ENCODE measurements at places on chromosomes 6 and 20.

- no peak for DNase-seq
Measured at GRCh38 chr6:159373670-159374069, 204.5 kb downstream of the FNDC1 start.

DNA sequence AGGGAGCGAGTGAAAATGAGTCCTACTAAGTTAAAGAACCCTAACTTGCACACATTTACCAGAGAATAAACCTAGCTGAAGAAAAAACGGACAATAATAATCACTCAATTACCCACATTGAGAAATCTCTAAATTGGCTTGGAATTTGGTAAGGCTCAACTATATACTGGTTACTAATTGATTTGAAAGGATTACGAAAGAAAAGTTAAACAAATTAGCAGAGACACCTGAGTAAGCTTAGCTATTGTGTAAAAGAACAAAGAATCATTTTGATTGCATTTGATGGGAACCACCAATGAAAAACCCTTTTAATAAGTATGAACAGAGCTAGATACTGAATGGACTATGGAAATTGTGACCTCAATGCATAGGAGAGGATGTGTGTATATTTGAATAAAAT, 118.6 kb upstream of the ADGRF1 start:
- DNase-seq = no peak

DNA sequence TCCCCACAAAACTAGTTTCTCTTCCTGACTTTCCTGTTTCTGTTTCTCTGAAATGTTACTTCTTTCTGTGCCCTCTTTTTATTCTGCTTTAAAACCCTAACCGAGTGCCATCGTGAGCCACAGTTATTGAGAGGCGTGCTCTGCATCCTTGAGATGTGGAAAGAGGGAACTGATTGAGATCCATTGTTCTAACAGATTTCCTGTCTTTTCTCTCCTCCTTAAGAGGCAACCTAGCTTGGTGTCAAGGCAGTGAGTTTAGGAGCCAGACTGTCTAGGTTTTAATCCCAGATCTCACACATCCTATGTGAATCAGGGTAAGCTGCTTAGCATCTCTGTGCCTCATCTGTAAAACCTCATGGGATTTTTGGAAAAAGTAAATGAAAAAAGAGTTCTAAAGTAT, 57.5 kb downstream of the SNX9 start:
- DNase-seq = no peak

DNA sequence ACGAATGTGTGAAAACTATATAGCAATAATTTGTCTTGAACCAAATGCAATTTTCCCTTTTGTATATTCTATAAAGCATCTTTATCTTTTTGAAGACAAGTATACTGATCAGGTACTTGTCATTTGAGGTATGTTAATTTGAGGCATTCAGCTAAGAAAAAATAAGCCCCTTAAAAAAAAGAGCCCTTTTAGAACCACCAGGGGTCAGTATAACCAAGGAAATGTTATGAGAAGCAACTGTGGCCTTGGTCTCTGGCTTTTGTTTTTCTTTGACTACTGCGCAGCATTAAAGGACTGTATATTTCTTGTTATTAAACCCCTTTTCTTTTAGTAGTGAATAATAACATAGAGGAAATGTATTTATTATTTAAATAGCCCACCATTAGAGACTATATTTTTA, 43.1 kb downstream of the CD109 start:
- peak; percentile 62 for DNase-seq

- DNase-seq = no peak
Measured at GRCh38 chr20:10639737-10640556, 33.9 kb downstream of the JAG1 start.

- DNase-seq = no peak
Measured at GRCh38 chr20:43812216-43812615, 85.4 kb upstream of the GTSF1L start.

- no peak for DNase-seq
Measured at GRCh38 chr6:29567991-29568390, 8.5 kb upstream of the UBD start.

- DNase-seq = no peak
Measured at GRCh38 chr6:84860509-84860908, 96.1 kb upstream of the TBX18 start.

DNA sequence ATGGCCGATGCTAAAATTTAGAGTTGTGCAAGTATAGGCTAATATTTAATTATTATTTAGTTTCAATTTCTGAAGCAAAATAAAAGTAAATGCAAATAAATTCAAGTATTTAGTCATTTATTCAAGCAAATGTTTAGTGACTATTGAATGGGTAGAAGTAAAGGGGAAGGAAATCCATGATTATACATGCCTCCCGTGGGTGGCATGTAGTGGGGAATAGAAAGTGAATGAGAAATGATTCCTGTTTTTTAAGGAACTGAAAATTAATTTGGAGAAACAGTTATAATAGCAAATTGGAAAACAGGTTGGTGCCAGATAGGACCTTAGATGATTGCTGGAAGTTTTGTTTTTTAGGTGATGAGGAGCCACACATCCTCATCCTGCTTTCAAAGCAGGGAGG, 35.4 kb downstream of the FAM229B start:
- DNase-seq = no peak

DNA sequence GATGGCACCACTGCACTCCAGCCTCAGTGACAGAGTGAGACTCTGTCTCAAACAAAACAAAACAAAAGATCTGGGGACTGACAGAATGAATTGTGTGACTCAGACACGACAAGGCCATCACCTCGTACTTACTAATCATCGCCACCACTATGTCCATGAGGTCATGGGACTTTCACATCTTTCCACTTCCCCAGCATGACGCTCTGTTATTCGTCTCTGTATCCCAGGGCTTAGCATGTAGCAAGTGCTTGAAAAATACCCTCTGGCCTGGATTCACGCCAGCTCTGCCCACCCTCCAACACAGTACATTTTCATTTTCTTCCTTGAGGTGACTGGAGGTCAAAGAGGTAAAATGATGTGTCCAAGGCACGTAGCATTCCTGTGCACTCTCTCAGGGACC, 27.8 kb downstream of the FGD2 start:
- peak; percentile 60 for DNase-seq

DNA sequence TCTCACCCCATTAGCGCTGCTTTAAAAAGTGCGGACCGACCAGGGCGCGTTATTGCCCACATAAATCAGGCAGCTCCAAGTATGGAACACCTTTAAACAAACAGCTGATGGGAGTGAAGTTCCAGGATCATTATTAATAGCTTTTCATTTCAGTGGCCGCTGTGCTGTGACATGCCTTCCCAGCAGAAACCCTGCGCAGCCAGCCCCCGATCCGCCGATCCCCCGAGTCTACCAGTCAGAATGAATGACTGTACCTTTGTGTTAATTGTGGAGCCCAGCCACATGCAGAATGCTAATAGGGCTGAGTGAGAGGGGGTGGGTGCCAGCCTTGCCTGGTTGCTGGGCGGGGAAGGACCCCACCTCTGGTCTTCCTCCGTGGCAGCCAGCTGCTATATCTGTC, 21.9 kb downstream of the CDH22 start:
- no peak for DNase-seq

GRCh38 chr6:33840048-33840926, 36.5 kb upstream of the MLN start:
- peak; percentile 93 for DNase-seq

GRCh38 chr6:151388997-151389617, 2.3 kb downstream of the ZBTB2 start:
- DNase-seq = no peak

DNA sequence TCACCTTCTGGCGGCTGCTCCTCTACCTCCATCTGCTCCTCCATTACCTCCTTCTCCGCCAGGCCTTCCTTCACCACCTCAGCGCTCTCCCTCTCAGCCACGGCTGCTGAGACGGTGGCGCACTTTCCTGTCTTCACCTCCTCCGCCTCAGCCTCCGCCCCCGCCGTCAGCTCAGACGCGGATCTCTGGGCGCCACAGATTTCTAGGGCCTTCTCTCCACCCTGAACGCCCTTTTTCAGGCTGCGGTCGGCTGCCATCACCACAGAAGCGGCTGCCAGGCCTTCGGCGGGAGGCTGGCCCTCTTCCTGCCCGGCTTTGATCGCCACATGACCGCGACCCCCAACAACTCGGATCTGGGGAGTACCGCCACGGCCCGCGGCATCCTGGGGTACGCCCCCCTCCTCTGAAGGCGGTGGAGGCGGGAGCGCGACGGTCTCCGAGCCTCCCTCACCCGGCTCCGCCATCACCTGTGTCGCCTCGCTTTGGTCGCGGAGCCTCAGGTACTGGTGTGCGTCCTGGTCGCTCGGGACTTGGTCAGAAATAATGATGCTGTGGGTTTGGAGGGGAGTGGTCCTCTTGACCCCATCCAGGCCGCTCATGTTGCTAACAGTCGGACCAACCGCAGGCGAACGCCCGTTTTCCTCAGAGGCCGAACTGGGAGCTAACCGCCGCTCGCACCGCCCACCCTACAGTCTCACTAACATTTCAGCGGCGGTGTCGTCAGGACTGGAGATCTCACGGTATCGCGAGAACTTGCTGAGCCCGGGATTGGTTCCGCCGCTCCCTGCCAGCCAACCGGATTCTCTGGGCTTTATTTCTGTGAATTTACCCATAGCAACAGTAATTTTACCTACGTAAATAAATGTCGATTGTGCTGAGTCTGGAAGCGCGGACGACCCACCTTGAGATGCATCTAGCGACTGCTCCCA, at the start of gene TSPYL1:
Gene TSPYL1, minus strand, starts transcription at position 699 of the 929 bp plus-strand sequence. Its CDS starts 100 bp downstream, at position 599.
- DNase-seq = peak; percentile 96

GRCh38 chr6:26028746-26029569, 58.3 kb upstream of the HFE start:
- no peak for DNase-seq

- no peak for DNase-seq
Measured at GRCh38 chr6:51339108-51339507, 520.4 kb downstream of the TFAP2B start.

GRCh38 chr6:94184666-94185464, 765.5 kb upstream of the EPHA7 start:
- no peak for DNase-seq

- DNase-seq = no peak
Measured at GRCh38 chr6:40315060-40315459, 272.1 kb downstream of the LRFN2 start.

GRCh38 chr20:38900606-38901005, 25.6 kb upstream of the FAM83D start:
- no peak for DNase-seq

GRCh38 chr6:35312076-35312800, 14.6 kb downstream of the DEF6 start:
- DNase-seq = no peak

GRCh38 chr6:28082939-28083338, 2.6 kb downstream of the ZNF165 start:
- DNase-seq = no peak

DNA sequence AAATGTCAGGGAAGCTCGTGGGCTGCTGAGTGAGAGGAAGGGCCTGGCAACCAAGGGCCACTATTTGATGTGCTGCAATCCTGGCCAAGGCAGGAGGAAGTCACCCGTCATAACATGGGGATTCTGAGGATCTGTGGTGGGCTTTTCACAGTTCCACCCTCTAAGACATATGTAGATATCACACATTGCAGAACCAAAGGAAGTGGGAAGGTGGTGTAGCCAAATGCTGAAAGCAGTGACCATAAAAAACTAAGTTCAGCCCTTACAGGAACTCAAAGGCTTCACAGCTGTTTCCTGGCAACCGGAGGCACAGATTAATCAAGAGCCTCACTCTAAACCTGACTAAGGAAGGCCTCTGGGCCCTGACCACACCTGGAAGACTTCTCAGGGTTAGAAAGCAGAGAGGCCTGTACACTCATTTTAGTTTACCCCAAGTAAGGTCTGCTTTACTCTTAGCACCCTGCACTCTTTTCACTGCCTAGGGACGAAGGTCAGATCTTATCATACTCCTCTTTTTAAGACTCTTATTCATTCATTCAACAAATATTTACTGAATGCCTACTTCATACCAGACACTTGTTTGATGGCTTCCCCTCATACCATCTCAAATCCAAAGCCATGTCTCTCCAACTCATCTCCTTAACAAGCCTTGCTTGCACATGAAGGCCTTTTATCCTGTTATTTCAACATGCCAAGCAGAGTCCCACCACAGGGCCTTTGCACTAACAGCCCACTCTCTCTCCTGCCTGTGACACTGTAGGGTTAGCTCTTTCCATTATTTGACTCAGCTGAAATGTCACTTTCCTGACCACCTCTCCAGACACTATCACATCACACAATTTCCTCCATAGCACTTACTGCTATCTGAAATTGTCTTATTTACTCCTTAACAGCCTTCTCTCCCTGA, 2.6 kb downstream of the UBE2V1 start:
- DNase-seq = peak; percentile 82

- DNase-seq = no peak
Measured at GRCh38 chr20:6626805-6627204, 140.7 kb upstream of the BMP2 start.

DNA sequence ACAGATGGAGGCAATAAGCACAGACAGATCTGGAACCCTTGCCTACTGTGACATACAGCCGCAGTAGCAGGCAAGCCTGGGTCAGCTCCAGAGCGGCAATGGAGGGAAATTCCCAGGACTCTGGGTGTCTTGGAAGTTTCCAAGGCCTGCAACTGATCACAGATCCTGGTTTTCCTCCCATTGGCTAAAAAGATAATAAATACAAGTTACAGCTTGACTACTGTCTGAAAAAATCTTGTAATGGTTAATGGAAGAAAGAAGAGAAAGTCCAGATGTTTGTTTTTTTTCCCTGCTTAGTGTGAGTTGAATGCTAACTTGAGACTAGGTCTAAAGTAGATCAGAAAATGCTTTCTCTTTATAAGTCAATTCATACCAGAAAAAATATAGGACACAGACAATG, 307.6 kb downstream of the ALDH8A1 start:
- DNase-seq = no peak

- DNase-seq = no peak
Measured at GRCh38 chr6:14742171-14742570, 503.7 kb upstream of the JARID2 start.

DNA sequence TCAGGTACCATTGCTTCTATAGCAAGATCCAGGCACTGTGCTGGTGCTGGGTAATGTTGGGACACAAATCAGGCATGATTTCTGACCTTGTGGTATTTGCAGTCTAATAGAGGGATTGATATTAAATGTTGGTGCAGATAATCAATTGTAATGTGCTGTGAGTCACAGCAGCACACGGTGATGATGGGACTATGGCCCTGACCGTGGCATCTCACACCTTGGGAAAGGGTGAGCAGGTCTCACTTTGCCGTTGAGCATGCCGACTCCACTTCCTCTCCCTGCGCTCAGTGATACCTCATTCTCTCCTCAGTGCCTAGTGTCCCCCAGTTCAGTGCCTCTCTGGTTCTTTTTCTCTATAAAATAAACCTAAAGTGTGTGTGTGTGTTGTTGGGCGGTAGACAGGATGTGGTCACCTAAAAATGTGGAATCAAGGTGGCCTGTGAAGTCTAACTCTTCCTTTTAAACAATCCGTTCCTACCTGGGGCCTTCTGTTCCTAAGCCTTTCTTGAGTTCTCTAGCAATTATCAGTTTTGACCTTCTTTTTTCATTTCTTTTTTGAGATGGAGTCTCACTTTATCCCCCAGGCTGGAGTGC, 188.5 kb downstream of the REV3L start:
- no peak for DNase-seq
